Memory B cell (primary cell): ENCODE measurements at places on chromosomes 2 and 18.

DNA sequence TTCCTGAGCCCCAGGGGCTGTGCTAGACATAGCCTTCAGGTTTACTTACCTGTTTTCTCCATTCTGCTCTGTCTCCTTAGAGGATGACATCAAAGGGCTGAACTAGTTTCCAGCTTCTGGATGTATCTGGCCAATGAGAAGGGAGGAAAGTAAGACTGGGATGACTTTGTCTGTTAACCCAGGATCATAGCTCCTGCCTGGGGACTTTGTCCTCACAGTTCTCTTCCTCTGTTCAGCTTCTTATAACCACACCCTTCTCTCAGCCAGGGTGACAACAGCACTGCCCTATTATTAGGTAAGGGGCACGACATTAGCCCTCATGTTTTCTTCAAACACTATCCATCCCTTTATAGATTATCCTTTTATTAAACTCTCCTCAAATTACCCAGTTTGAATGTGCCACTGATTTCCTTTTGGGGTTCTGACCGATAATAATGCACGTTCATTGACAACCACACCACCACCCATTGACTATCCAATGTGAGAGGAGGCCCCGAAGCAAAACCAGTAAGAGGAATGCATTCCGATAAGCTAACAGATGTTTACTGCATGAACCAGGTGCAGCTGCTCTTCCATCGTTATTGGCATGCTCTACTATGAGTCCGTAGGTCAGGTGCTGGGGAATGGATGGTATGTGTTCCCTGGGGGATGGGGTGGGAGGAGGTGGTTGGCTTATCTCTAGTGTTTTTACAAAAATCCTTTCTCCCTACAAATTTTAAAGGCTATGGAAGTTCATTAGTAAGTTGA, 23.5 kb downstream of the TSN start:
- no peak for DNase-seq

DNA sequence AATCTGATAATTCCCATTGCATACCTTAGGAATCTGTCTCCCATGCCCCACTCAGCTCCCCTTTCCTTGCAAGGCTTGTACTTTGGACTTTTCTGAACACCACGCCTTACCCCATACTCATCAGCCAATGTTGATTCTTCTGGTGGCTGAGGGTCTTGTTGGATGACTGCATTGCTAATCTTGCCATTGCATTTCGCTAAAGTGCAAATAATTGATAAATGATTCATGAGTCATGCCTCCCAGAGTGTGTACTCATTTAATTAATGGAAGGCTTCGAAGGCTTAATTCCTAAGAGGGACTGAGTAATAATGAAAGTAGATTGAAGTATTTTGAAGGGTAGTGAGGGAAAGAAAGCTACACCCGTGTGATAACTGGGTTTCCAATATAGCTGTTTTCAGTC, 28.0 kb upstream of the PPP1R1C start:
- no peak for DNase-seq

- no peak for DNase-seq
Measured at GRCh38 chr2:41678639-41679038, 369.2 kb upstream of the PKDCC start.

DNA sequence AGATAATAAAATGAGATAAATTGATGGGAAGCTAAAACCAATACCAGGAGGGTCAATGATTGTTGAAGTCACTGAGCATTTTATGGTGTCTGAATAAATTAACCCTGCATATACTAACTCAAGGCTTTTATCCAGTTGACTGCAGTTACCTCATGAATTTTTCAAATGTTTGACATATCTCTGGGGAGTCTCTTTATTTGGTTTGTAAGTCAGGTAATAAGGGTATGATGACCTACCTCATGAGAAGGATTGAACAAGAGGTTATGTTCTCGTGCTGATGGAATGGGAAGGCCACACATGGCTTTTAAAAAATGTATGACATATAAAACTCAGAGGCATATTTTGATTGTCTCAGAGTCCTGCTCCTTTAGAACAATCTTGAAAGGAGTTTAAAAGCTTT, 237.6 kb downstream of the THSD7B start:
- DNase-seq = no peak

DNA sequence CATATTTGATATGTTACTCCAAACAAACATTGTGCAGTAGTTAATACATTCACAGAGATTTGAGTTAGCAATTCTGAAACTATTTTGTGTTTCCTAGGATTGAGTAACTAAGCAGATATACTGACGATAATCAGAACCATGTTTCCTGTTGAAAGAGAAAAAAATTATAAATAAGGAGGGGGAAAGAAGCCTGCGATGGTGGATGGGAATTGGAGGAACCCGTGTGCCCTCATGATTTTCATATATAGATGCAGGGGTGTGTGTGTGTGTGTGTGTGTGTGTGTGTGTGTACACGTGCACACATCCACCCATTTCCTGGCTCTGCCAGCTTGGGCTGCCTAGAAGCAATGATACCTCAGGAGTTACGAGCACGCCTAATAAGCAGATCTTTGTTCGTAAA, 56.9 kb downstream of the LPIN2 start:
- no peak for DNase-seq

DNA sequence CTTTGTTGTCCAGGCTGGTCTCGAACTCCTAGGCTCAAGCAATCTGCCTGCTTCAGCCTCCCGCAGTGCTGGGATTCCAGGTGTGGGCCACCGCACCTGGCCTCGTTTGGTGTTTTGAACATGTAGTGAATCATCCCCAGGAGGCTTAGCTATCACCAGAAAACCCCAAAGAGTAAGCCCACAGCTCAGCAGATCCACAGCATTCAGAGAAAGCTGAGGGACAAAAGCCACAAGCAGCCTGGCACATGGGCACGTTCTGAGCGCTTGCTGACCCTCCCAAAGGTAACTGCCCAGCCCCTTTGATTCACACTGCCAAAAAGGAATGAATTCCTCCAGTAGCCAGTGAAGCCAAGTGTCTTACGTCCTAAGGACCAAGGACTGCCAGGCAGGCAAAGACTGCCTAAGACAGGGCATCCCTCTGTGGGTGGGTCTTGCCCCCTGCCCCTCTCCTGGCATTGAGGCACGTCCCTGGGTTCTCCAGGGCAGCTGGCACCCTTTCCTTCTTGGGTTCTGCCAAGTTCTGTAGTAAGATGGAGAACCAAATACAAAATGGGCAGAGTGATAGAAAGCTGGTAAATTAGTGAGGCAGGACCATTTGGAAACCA, 31.7 kb downstream of the MBP start:
- DNase-seq = no peak

GRCh38 chr18:40531051-40531450, 1424.0 kb upstream of the PIK3C3 start:
- no peak for DNase-seq

DNA sequence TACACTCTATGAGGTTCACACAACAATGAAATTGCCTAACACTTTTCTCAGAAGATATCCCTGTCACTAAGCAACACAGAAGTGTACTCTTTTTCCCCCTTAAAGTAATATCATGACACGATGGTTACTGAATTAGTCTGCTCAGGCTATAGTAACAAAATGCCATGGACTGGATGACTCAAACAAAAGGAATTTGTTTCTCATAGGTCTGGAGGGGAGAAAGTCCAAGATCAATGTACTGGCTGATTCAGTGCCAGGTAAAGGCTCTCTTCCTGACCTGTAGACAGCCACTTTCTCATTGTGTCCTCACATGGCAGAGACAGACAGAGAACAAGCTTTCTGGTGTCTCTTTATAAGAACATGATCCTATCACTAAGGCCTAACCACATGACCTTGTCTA, 211.9 kb downstream of the RBM43 start:
- DNase-seq = no peak

DNA sequence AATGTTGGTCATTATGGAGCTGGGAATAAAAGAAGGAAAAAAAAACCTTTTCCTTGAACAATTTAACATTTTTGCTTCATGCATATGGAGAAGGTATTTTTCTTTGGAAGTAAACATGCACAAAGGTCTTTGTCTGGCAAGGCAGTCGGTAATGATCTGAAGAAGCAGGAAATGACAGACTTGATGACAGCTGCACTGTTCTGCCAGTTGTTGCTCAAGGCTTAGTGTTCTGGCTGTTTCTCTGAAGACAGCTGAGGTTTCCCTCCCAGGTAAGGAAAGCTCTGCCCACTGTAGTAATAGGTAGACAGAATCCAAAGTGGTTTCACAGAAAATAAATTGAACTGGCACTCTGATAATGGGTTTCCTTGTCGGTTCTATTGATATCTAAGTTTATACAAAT, 308.4 kb upstream of the GCFC2 start:
- DNase-seq = no peak

DNA sequence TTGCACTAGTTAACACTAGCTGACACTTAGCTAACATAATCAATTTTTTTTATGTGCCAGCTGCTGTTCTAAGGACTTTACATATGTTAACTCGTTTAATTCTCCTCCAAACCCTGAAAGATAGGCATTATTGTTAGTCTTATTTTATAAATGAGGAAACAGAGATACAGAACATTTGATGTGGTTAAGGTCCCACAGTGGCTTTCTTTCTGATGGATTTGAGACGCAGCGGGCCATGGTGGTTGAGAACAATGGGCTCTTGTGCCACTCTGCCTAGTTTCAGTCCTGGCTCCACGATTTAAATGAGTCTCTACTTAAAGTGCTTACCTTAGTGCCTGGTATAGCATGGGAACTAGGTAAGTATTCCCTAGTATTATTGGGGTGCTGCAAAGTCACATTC, 201.9 kb upstream of the SPRED2 start:
- no peak for DNase-seq

DNA sequence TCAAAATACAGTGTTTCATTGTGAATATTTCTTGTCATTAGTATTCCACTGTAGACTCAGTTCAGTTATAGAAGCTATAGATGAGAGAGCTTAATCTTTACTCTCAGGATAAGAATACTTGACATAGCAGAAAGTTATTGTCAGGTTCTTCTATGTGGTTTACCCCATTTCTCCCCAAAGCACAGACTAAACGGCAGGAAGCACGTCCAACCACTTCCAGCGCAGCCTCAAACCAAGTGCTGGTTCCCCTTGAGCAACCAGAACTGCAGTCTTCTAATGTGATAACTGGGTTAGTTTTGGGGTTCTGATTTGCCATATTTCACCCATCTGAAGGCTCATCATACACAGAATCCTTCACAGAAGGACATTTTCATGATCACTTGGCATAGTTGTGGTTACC, 324.7 kb downstream of the SLC8A1 start:
- no peak for DNase-seq
